ENCODE measurements at places on chromosomes 13 and 19.
A peak's percentile ranks its signal among the peaks of the same experiment; 100 is the strongest.

DNA sequence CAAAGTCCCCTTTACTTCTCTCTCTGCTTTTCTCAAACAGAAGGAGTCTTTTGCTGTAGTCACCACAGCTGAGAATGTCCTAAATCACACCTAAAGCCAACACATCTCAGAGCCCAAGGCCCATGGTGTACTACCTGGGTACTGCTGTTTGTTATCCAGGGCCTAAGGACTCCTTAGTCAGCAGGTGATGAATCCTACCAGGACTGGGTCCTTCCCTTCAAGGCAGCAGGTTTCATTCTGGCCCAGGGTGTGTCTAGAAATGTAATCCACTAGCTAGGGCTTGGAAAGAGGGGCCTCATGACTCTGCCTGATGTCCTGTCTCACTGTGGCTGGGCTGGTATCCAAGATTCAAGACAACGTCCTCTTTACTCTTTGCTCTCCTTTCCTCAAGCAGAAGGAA, 36.2 kb upstream of the ENOX1 start:
- DNase-seq, result no peak

DNA sequence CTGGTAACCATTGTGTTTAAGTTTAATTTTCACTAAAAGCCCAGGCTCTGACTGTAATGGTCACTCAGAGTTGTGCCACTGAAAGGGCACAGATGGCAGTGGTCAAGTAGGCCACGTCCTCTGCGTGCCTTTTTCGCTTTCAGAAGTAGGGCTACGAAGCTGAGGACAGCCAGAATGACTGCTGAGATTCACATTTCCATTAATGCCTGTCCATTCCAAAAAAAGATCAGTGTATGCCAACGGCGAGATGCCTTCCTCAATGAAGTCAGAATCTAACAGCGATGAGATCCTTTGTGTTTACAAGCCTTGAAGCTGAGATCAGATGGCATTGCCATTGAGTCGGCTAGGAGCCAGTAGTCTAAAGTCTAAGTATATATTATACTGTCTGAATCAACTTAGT, 311.3 kb downstream of the FGF14 start:
- no peak for DNase-seq

GRCh38 chr13:24454056-24454455, 58.5 kb downstream of the PARP4 start:
- no peak for DNase-seq

- DNase-seq, result no peak
These were observed 247.3 kb downstream of the MTUS2 start for GRCh38 chr13:29067306-29067945.

- no peak for DNase-seq
These were observed 93.3 kb downstream of the OLFM4 start for GRCh38 chr13:53121919-53122318.

DNA sequence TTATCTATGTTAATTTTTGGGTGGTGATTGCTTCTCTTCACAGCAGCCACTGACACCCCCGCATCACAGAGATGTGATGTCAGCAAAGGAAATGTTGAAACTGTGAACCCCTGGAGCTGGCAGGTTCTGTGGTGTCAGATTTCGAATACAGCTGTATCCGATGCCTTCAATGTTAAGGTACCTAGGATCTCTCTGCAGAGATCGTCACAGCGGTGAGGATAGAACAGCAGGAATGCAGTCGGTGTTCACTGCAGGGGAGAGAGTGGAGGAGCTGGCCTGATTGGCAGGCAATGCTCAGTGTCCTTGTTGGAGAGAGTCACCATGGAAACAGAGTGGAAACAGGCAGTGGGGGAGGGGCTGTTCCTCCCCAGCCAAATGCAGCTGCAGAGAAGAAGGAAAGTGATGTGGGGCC, 79.5 kb upstream of the ZNF835 start:
- no peak for DNase-seq

GRCh38 chr19:2475018-2475701, 767 bp upstream of the GADD45B start:
- DNase-seq, result peak; percentile 32

- no peak for DNase-seq
These were observed 73.4 kb downstream of the AKAP11 start for GRCh38 chr13:42345367-42345766.
